ENCODE measurements at places on chromosomes 6 and 20. TPM values are rescaled to one million over a fixed set of nuclear protein-coding genes. Genes with fewer than 3 reads are reported as not detected.

TRAPPC3L gene
- polyA plus RNA-seq: not detected

NQO2 gene
- polyA plus RNA-seq: 22.6 TPM

GPR6 gene
- polyA plus RNA-seq: not detected

SGK2 gene
- polyA plus RNA-seq: 0.49 TPM
